ENCODE measurements at places on chromosomes 5 and 9. TPM values are rescaled to one million over a fixed set of nuclear protein-coding genes. Genes with fewer than 3 reads are reported as not detected.

ANKDD1B gene
- total RNA-seq = 6.0 TPM

HCN1 gene
- total RNA-seq = 4.3 TPM

GARIN3 gene
- total RNA-seq = not detected

MCIDAS gene
- not detected for total RNA-seq

OSMR gene
- 66.9 TPM for total RNA-seq

SLC45A2 gene
- total RNA-seq = 1.2 TPM

IL31RA gene
- total RNA-seq = 0.48 TPM

All from umbilical cord (tissue), 2 donors.